ENCODE measurements at places on chromosomes 7 and 10.

DNA sequence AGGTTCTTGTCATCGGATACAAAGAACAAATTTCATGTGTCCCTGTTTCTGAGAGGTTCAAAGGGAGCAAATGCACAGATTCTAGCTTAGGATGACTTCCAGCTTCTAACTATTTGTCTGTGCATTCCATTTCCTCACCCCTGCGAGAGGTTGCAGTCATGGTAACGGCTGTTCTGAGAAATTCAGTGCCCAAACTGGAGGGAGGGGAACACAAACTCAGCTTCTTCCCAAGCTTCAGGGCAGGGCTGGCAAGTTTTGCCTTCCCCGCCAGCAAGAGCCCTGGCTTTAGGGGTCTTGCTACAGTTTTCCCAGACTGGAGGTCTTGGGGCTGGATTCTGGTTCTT, 11.1 kb downstream of the FAS start:
- no peak for DNase-seq

GRCh38 chr10:9743639-9744038, 1274.0 kb upstream of the CELF2 start:
- no peak for DNase-seq

DNA sequence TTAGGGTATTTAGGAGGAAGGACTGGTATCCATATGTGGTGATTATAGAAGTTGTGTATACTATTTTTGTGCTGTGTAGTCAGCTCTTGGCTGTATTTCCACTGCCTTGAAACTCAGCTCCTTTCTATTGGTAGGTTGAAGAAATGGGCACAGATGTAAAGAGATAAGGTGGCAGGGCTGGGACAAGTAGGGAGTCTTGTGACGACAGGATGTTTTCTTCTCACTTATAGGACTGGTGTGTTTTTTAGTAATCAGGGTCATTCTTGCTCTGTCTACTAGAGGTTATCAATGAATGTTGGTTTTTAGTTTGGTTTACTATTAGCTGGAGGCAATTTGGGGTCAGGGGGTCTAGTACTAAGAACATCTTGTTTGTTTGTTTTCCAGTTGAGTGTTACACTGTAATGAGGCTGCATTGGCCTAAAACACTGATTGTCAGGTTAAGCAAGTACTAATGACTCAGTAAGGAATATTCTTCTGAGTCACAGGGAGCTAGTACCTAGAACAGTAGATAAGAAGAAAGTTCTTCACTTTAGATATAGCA, 11.8 kb downstream of the UBN2 start:
- no peak for DNase-seq

DNA sequence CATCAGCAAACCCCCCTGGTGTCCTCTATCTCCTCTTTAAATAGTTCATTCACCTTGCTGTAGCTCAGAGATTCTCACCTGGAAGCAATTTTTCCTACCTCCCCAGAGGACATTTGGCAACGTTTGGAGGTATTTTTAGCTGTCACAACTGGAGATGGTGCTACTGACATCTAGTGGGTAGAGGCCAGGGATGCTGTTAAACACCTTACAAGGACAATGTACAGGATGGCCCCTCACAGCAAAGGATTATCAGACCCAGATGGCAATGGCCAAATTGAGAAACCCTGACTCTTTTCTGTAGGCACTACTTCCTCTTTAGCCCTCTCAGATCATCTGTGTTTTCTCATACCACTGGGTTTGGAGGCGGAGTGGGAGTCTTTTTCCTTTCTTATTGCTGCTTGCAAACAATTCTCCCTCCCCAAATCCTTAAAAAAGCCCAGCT, 13.2 kb upstream of the TRA2A start:
- DNase-seq = peak; percentile 55

GRCh38 chr7:76234931-76235441, 33.3 kb downstream of the SRRM3 start:
- DNase-seq = peak; percentile 84

DNA sequence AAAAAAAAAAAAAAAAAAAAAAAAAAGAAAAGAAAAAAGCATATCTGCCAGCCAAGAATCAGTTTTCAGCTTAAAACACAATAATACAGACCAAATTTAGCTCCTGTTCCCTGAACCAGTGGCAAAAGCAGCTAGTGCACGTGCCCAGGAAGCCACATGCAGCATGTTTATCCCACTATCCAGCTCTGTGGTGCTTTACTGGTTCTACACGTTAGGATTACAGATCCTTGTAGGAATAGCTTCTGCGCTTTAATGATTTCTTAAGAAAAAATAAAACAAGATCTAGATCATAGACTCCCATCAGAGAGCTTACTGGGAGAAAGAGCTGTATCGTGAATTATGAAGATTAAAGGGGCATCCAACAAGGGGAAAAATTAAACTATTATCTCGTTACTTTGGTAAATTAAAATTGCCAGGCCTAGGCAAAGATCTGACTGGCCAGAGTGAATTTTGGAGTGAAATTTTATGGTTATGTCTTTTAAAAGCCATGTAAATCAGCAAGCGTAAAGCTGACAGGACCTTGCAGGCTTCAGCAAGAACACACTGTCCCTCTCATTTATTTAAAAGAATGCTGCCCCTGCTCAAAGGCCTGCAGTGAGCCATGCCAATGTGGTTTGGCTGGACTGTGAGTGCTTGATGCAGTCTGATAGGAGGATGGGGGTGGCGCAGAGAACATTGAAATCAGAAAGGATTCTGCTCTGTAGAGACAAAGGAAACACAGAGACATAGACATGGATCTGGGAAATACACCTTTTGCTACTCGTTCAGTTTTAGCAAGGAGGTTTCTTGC, 177.3 kb upstream of the PHYHIPL start:
- DNase-seq = no peak

GRCh38 chr10:13299437-13300287, at the start of gene PHYH:
Gene PHYH, minus strand, starts transcription at chr10:13300064. Its CDS starts 22 bp downstream, at chr10:13300042.
- DNase-seq = peak; percentile 86

- no peak for DNase-seq
Measured at GRCh38 chr10:20811131-20811530, 86.0 kb downstream of the NEBL start.

DNA sequence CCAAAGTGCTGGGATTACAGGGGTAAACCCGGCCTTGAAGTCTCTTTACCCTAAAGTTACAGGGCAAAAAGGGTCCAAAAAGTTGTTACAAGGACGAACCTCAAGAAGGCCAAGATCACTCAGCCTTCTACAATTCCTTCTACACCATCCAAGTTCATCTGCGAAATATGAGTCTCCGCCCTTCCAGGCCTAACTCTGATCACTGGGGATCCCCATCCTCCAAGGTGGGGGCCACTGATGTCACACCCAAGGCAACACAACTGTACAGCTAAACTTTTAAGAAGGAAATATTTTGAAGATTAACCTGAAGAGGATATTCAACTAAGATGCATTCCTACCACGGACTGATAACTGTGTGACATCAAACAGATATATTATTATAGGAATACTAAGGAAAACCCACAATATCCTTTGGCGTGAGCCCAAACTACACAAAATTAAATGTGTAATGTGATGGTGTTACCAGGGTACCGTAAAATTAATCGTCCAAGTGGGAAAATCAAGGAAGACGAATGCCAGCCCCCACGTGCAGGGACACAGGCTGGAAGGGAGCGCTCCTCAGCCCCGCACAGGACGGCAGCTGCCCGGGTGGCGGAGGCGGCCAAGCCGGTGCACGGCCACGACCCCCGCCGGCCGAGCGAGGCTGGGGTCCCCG, 1.0 kb downstream of the PAXIP1 start:
- DNase-seq = peak; percentile 11

DNA sequence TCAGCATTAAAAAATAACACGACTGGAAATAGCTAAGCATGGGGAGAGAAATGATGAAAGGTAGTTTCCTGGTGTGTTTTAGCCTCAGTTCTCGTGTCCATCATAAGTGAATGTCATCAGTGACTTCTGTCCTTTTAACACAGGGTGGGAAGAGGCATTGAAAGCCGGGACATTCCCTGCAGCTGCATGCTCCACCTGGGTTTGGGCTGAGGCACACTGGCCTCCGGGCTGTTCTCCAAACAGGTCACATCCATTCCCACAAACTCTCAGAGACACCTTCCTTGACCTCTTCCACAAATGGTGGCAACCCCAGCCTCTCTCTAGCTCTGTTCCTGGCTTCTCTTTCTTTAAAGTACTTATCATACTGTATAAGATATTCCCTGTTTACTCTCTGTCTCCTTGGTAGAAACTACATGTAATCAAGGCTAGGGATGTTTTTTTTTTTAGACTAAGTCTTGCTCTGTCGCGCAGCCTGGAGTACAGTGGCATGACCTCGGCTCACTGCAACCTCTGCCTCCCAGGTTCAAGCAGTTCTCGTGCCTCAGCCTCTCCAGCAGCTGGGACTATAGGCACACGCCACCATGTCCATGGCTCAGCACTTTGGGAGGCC, 22.6 kb downstream of the BAIAP2L1 start:
- no peak for DNase-seq

DNA sequence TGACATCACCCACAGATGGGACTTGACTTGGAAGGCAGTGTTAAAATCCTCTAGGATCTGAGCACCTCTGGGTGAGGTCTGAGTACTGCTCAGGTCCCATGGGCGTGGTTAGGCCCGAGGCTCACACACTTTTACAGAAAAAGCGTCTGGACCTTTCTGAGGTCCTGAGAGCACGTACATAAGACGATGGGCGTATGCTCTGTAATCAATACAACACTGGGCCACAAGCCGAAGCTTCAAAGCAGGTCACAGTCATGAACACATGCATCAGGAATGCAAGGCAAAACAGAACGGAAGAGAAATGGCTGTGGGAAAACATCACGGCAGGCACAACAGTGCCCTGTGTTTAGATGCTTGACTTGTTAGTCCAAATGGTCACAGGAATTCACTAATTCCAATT, 112.2 kb downstream of the LARP4B start:
- DNase-seq = no peak

DNA sequence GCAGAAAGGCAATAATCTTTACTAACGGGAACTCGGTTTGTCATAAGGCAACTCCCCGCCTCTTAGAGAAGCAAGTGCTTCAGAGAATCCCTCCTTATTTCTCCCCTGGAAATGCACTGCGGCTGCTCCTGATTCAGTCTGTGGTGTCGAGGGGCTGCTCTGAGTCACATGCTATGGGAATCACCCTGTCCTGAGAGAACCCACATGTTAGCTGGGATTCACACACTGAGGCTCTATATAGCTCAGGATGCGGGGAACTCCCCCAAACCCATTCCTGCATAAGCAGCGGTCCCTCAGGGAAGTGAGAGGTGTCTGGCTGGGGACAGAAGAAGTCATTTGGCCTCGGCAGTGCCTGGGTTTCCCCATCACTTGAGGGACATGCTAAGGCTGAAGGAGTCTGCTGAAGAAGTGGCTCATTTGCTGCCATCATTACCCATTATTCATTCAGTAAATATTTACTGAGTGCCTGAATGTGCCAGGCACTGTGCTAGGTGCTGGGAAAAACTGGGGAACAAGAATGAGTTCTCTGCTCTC, 87.5 kb downstream of the ATXN7L1 start:
- DNase-seq = no peak

DNA sequence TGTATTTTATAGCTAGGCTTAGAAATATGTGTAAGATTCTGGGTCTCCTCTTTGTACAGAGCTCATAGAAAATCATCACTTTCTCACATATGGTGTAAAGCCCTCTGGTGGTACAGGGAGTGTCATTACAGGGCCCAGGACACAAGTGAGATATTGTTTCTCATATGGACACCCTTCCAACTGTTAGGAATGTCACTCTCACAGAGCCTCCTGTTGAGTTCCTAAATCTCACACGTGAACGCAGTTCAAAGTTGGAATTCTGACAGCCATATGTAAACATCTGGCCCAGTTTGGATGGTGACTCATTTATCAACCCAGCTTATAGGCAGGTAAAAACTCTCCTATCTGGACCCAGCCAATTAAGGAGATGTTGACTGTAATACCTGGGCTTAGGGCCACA, 35.4 kb upstream of the ZNF107 start:
- DNase-seq = peak; percentile 60

DNA sequence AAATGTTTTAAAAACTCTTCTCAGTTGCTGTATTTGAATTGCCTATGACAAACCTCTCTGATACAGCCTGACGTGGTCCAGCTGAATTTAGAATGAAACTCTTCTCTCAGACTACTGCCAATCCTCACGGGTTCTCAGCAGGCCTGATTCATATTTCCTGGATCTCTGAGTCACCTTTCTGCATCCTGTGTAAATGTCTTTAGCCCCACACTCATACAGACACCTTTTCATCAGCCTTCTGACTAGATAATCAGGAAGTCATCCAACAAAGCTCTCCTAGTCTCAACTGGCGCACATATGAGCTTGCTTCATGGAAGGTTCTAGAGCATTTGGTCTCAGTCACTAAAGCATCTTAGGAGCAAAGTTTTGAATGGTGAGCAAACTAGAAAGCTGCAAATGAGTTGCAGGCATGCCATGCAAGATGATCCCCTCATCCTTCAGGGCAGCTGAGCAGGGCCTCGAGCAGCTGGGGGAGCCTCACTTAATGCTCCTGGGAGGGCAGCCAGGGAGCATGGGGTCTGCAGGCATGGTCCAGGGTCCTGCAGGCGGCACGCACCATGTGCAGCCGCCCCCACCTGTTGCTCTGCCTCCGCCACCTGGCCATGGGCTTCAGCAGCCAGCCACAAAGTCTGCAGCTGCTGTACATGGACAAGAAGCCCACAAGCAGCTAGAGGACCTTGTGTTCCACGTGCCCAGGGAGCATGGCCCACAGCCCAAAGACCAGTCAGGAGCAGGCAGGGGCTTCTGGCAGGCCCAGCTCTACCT, 182.8 kb downstream of the ARHGAP12 start:
- no peak for DNase-seq

DNA sequence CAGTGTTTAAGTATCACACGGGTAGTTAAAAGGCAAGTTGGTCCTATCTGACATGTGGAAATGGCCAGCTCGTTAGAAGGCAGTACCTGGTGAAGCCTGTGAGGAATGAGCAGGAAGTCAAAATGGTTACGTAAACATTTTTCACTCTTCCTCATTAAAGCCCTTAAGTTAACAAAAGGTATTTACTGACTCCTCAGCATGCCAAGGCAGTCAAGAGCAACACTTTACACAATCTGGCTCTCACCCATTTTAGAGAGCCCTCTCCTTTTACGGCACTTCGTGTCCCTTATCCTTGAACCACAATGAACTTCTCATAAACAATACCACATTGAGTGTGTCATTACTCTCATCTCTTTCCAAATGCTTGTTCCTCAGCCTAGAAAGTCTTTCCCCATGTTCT, 11.0 kb upstream of the RSBN1L start:
- peak; percentile 31 for DNase-seq

DNA sequence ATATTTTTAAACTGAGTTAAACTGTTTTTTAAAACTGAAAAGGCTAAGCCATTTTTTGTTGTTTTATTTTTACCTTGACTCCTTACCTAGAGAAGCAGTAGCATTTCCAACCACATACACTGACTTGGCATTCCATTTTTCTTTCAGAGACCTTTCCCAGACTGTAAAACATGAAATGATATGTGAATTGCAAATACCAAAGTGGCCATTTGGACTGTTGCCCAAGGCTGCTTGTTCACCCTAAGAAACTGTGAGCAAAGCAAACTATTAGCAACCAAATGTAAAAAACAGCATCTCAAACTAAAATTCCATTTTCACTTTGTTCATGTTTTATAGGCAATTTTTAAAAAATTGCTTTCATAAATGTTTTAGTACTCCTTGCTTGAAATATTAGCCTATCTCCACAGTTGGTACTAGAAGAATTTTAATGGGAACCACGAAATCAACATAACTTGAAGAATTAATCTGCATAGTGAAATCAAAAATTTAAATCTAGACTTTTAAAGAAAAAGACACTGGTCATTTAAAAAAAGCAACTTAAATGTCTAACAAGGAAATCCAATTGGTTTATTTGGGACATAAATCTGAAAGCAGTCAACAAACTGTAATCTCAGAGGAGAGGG, 10.8 kb downstream of the UROS start:
- no peak for DNase-seq

All from RPMI8226 (cell line).